Mucosa of gallbladder (tissue), 1 donor: ENCODE measurements at places on chromosomes 11 and 22. TPM values are rescaled to one million over a fixed set of nuclear protein-coding genes. Genes with fewer than 3 reads are reported as not detected.

NRGN gene
- total RNA-seq: 6.1 TPM

C11orf24 gene
- 38.8 TPM for total RNA-seq

OTOG gene
- total RNA-seq: 0.12 TPM

BET1L gene
- total RNA-seq: 60.5 TPM

OR10G8 gene
- total RNA-seq: not detected

OR2AT4 gene
- not detected for total RNA-seq

- DNase-seq: no peak
Observed at GRCh38 chr11:37689951-37690350, 1091.9 kb upstream of the RAG2 start.

DNA sequence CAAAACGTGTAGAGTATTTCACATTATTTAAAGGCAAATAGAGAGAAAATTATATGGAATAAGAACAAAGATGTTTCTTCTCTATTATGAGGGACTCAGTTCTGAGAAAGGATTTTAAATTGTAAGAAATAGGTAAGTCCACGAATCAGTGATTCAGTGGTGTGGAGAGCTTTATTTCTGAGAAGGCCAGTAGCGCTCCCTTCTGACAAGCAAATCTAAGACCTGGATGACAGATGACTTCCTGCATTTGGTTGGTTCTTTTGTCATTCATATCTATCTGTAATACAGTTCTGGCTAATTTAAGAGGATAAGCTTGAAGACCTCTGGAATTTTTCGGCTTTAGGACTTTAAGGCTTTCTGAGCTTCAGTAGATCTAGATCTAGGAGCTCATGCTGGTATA is 7.0 kb downstream of the CD3E start:
- no peak for DNase-seq

GRCh38 chr22:49257551-49257961 is 570.1 kb downstream of the BRD1 start:
- no peak for DNase-seq

DNA sequence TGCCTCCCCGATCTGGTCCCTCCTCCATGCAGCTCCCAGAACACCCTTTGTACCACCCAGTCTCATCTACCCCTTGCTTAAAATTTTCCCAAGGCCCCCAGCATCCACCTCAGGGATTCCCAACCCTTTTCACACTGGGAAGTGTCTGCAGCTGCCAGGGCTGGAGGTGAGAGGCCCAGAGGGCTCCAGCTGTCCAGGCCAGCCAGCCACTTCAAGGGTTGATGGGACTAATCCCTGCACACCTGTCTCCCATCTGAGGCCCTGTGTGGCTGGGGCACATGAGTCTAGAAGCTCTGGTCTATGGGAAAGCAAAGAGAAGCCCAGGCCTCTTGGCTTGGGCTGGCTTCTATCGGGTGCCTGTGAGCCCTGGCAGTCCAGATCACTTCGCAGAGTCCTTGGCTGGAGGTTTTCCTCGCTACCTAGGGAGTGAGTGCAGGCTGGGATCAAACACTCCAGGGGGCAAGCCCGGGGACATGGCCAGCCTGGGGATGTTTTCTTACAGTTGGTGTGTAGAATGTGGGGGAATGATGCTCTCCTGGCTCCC is 41.1 kb upstream of the TPBGL start:
- DNase-seq: no peak

GRCh38 chr22:49326558-49326957 is 501.1 kb downstream of the BRD1 start:
- DNase-seq: peak; percentile 3

- DNase-seq: peak; percentile 48
Observed at GRCh38 chr11:11449327-11449726, 96.3 kb upstream of the CSNK2A3 start.

GRCh38 chr11:19567996-19568395 is 144.6 kb upstream of the NAV2 start:
- DNase-seq: no peak

DNA sequence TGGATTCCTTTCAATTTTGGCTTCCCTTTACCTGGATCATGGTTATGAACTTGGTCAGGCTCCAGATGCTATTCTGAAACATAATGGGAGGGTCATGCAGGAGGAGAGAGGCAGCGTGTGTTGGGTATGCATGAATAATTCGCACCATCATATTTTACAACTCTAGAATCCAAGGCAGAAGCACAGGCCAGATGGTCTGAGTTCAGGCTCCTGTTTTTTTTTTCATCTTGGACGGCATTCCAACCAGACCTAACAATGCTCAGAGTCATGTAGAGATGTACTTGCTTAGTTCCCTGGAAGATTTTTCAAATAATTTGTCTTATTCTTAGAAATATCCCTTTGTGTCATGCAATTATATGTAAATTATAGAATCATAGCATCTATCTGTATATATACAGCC is 393.5 kb downstream of the JRKL start:
- DNase-seq: no peak

GRCh38 chr11:100918551-100919500 is 210.8 kb downstream of the PGR start:
- DNase-seq: no peak

DNA sequence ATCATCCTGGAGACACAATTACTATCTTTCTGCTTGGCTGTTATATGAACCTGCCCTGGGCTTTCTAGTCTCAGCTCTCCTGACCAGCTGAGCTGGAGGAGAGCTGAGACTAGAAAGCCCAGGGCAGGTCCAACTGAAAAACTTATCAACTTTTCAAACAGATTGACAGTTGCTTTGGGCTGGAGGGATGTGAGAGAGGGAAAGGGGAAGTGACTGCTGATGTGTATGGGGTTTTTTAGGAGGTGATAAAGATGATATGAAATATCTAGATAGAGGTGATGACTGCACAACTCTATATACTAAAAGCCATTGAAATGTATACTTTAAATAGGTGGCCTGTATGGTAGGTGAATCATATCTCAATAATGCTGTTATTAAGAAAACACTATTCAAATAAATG is 60.2 kb upstream of the CHRM4 start:
- DNase-seq: no peak

GRCh38 chr11:78978831-78979230 is 404.2 kb upstream of the NARS2 start:
- DNase-seq: no peak

DNA sequence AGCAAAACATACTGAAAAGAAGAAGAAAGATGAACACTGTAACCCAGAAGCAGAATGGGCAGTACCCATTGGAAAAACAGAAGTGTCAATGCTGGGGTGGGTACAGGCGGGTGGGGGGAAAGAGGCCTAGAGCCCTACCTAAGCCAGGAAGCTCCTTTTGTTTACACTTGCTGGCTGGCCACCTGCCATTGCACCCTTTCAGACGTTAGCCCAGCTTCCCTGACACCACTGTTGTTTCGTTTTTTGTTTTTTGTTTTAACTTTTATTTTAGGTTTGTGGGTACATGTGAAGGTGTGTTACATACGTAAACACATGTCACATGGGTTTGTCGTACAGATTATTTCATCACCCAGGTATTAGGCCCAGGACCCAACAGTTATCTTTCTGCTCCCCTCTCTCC is 55.4 kb downstream of the PLEKHA7 start:
- peak; percentile 25 for DNase-seq

- DNase-seq: no peak
Observed at GRCh38 chr11:68460741-68461574, at the start of gene PPP6R3. PPP6R3 (plus strand) TSS chr11:68460752; CDS start chr11:68537665, 76,913 bp downstream.

- DNase-seq: no peak
Observed at GRCh38 chr11:26905368-26905767, 88.5 kb upstream of the FIBIN start.

- no peak for DNase-seq
Observed at GRCh38 chr11:23727387-23727786, 769.5 kb upstream of the LUZP2 start.
